ENCODE measurements at places on chromosomes 2 and 18. TPM values are rescaled to one million over a fixed set of nuclear protein-coding genes. Genes with fewer than 3 reads are reported as not detected.

CD8A gene
- total RNA-seq, result 0.05 TPM

MALT1 gene
- 37.1 TPM for total RNA-seq

DNA sequence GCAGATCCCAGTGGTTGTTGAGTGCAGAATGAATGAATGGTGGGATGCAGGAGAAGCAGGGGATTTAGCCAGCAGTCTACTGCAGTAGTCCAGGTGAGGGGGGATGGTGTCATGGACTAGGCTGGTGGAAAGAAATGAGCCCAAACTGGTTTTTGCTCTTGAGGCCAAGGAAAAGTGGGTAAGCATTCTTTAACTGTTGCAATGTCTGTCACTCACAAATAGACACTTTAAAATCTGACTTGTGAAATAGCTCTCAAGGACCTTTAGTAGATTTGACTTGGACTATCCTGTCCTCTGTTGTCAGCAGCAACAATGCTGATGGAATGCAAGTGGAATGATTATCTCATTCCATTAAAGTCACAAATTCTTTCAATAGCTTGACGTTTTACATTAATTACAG is 37.5 kb upstream of the STK17B start:
- no peak for DNase-seq

GRCh38 chr2:111667542-111668273 is 216.3 kb downstream of the ANAPC1 start:
- DNase-seq, result peak; percentile 81

DNA sequence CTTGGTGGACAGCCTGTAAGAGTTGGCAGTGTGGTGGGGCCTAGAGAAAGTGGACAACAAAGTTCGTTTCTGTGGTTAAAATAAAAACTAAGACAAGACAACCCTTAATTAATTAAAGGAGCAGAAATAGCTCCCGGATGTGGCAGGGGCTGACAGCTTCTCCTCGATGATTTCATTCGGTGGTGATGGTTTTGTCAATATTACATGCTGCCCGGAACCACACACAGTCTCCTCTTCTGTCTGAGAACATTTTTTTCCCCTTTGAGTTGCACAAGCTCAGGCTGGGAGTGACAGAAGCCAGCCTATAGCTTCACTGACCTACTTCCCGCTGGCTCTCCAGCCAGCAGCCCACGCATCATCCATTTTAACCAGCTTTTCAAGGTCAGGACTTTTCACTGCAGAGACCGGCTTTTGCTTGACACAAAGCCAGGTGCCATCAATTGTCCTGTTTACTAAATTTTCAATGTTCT is 378.8 kb downstream of the SLC4A3 start:
- DNase-seq, result no peak

SGPP2 gene
- 0.05 TPM for total RNA-seq

KANSL1L gene
- 14.1 TPM for total RNA-seq

GPR17 gene
- total RNA-seq, result not detected

DNA sequence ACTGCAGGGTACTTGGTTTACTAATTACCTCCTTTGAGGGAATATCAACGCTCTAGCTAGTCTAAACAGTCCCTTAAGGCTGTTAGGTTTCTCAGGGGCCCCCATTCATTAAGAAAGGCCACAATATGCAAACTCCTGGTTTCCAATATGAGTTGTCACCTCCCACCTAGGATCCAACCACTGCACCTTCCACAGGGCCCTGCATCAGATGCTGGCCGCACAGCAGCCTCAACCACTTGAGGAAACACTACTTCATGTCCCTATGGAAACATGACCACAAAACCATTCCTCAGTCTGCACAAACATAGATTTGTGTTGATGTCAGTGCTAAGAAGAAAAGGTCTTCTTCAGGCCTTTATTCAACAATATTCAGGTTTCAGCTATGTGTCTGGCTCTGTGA is 40.9 kb downstream of the STAT4 start:
- DNase-seq, result no peak

CCDC74B gene
- 2.2 TPM for total RNA-seq

DNA sequence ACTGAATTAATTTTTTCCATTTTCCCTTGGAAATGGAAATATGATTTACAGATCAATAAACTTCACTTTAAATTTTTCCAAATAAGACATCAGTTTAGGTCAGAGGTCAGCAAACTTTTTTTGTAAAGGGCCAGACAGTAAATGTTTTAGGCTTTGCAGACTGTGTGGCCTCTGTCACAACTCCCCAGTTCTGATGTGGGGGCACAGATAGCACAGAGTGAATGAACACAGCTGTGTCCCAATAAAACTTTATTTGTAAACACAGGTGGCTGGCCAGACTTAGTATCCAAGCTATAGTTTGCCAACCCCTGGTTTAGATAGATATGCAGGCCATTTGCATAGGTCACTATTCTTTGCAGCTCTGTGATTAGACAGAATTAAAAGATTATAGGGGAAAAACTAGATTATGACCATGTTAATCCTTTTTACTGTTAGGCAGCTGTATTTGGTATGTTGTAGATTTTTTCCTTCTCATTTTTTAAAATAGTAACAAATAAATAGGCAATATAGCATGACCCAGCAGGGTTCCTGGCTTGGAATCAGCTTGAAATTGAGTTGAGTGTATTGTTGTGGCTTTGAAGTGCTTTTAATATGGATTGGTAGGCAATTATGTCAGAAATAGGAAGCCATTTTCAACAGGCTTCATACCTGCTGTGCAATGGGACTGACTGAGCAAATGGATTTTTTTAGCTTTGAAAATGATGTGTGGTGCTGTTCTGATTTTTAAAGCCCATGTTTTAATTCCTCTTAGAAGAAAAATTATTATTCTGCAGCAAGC is 59.7 kb downstream of the WDSUB1 start:
- DNase-seq, result no peak

DNA sequence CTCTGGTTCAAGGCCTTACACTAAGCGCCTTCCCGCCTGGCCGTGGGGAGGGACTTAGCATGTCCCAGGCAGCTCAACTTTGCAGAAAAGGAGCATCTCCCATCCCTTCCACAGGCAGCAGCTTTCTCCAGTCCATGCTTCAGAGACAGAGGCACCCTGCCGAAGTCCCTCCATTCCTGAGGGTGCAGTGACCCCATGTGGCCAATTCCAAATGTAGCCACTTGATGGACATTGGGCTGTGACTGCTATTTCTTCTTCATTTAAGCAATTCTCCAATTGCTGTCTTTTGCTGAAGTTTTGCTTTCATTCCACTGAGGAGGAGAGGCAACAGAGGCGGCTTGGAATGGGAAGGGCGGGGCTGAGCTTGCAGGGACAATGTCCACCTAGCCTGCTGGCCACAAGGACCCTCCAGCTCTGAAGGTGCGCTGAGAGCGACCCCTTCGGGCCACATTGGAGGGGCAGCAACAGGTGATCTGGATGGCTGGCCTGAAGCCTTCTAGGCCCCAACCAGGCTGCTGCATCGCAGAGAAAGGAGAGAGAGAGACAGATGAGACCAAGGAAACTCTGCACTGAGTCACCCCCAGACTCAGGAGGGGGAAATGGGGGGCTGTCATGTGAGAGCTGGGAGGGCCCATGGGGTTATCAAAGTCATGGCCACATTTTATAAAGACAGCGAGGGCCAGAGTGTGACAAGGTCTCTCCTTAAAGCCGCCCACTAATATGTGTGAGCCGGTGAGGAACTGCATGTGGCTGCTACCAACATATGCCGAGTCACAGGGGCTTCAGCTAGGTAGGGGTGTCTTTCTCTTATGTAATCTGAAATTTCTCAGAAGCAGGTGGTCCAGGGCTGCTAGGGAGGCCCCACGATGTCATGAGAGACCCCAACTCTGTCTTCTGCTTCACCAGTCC is 61.3 kb downstream of the LONRF2 start:
- DNase-seq, result peak; percentile 73

DNA sequence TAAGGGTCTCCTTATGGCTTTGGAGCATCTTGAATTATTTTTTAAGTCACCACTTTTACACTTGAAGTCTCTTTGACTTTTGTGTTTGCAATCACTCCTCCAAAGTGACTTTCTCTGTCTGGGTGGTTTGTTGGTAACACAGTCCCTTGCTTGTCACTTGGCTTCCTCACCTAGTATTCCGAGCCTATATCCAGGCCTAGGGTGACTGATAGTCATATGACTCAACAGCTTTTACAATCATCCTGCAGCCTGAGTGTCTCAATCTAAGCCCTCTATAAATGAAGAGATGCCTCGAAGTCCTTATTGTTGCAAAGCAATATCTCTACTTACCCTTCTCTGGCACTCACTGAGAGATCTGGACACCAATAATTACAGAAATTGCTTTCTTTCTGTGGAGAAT is 53.9 kb upstream of the SETBP1 start:
- DNase-seq, result no peak

- DNase-seq, result no peak
Measured at GRCh38 chr2:52074130-52074719, 1042.3 kb upstream of the NRXN1 start.

DNA sequence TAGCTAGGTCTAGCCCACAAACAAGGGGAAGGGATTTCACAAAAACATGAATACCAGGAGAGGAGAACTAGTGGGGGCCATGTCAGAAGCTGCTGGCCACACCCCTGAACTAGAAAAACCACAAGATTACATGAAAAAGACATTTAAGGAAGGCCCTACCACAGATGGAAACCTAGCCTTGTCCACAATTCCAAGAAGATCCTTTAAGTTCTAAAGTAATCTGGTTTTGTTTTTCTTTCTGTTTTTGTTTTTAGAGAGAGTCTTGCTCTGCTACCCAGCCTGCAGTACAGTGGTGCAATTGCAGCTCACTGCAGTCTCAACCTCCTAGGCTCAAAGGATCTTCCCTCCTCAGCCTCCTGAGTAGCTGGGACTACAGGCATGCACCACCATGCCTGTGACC is 34.2 kb upstream of the CAB39 start:
- no peak for DNase-seq

GRCh38 chr2:32358111-32358482 is 1.3 kb downstream of the BIRC6 start:
- peak; percentile 41 for DNase-seq

- DNase-seq, result no peak
Measured at GRCh38 chr18:9482790-9483189, 7.5 kb downstream of the RALBP1 start.

DNA sequence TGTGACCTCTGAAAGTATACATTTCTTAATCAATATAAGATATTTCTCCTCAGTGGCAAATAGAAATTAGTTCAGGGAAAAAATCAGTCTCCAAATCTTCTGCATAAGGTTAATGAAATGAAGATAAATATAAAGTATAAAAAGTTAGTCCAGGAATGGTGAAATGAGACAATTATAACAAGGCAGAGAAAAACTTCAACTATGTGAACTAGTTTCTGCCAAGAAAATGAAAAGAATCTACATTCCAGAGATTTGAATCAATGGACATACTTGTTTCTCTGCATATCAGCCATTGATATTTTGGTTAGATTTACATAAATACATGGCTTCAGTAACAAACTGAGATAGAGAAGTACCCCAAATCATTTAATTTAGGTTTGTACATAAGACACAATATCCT is 249.0 kb downstream of the EXOC6B start:
- DNase-seq, result no peak

GFPT1 gene
- total RNA-seq, result 32.5 TPM

GRCh38 chr2:84815146-84815545 is 65.7 kb downstream of the TRABD2A start:
- no peak for DNase-seq

DNA sequence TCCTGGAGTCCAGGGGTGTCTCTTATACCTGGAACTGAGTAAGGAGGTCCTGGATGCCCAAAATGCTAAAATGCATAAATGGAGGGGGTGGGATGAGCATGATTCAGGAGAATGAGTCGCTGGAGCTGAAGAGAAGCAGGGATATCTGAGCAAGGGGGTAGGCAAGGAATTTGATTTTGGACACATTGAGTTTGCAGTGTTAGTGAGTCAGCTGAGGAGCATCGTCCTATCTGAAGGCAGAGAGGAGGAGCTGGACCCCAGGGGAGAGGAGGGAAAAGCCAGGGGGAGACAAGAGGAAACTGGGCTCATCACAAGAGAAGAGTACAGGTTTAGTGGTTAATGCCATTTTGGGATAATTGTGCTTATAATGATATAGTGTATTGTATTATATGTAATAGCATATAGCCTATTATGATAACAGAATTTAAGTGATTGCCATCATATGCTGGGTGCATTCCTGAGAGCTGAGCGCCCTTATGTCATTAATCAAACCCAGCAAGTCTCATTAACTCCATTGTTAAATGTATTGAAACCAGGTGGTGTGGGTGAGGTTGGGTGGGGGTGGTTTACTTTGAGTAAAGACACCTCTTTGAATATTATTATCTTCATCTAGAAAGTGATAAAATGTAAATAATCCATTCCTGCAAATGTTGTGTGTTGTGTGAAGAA is 12.4 kb downstream of the EHD3 start:
- no peak for DNase-seq

DNA sequence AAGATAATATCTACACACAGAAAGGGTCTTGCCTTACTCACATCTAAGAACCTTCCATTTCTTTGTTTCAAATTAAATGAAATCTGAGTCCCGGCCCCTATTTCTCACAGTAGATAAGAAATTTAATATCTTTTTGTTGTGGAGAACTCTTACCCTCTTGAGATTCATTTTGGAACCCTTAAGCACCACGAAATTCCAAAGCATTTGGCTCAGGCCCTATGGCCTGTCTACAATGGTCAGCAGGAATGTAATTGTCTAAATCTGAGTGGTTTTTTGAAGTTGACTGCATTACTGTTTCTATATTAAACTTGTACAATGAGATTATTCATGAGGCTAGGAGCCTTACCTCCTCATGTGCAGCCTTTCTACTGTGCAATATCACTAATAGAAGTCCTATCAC is 723.3 kb downstream of the TSN start:
- no peak for DNase-seq

- peak; percentile 81 for DNase-seq
Measured at GRCh38 chr2:10042301-10043161, 819 bp upstream of the KLF11 start.

NPPC gene
- 0.17 TPM for total RNA-seq

DNA sequence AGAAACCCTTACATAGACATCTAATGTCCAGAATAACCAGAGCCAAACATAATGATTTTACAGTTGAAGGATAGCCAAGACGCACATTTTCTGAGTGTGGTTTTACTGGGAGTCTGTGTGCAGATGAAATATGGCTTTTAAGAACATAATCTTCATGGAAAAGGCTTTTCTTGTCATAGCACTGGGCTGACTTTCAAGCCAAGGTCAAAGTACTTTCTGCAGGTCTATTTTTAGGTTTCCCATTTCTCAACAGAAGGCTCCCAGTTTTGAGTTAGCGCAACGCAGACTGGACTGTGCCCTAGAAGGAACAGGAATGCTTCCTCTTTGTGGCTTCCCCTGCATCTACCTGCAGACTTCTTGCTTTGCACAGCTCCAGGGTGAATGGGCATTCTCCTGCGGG is 92.3 kb upstream of the UPP2 start:
- DNase-seq, result no peak

DNA sequence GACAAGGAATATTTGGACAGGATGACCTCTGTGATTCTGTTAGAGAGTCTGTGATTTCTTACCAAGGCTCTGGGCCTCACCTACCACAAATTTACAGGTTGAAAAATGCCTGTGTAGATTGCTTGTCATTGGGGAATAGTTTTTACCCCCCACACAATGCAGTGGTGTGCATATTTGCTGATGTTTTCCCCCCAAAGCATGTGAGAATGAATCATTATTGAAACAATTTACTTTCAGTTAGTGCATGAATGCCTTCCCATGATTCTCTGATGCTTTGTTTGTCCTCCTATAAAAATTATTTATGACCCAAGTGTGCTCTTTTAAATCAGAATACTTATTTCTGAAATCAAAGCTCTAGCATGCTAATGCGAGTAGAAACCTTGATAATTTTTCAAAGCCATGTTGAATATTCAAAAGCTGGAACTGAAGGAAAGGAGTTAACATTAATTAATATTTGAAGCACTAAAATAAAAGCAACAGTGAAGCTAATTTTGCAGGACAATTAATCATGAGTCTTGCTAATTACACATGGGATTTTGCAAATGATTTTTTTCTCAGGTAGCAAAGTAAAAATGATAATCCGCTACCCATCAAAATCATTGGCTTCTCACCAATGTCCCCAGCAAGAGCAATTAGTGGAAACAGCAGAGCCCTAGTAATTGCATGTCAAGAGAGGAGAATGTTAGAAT is 361.2 kb upstream of the HNRNPA3 start:
- no peak for DNase-seq
